ENCODE measurements at places on chromosomes 16 and 17.
A peak's percentile ranks its signal among the peaks of the same experiment; 100 is the strongest.

DNA sequence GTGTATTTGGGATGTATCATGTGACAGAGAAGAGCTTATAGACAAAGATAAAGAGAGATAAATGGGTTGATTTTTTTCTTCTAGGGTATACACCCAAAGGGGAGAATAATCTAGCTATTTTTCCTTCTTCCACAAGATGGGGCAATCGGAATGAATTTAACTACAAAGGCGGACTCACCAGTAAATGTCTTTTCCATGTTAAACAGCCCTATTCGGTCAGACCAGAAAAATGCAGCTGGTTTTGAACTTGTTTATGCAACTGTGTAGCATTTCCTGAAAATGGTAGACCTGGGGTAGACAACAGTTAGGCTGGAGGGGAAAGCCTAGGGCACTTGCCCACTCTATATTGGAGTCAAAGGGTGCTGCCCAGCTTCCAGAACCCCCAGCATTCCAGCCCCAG lies 477.1 kb downstream of the TOX3 start:
- no peak for DNase-seq

DNA sequence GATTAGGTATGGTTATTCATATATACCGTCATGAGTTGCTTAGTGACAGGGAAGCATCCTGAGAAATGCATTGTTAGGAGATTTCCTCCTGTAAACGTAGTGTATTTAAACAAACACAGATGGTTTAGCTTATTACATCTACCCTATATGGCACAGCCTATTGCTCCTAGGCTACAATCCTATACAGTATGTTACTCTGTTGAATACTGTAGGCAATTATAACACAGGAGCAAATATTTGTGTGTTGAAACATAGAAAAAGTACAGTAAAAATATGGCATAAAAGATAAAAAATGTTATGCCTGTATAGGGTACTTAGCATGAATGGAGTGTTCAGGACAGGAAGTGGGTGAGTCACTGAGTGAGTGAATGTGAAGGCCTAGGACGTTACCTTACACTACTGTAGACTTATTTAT lies 157.7 kb downstream of the CDH11 start:
- no peak for DNase-seq

GRCh38 chr16:66534376-66534799 lies 15.5 kb downstream of the TK2 start:
- DNase-seq, result no peak

DNA sequence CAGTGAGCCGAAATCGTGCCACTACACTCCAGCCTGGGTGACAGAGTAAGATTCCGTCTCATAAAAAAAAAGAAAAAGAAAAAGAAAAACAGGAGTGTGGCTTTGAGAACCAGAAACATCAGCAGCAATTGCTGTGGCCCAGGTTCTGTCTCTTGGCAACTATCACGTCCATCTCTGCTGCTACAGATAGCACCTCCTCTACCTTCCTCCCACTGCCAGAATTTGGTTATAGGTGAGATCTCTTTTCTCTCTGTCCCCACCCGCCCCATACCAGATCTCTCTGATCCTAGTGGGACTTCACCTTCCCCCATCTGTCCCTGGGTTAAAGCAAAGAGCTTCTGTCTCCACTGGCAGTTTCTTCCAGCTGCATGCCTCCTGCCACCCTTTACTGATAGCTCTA lies 3.1 kb downstream of the TLCD2 start:
- DNase-seq, result no peak

- no peak for DNase-seq
Measured at GRCh38 chr16:86575754-86576557, 2.4 kb upstream of the FOXL1 start.

DNA sequence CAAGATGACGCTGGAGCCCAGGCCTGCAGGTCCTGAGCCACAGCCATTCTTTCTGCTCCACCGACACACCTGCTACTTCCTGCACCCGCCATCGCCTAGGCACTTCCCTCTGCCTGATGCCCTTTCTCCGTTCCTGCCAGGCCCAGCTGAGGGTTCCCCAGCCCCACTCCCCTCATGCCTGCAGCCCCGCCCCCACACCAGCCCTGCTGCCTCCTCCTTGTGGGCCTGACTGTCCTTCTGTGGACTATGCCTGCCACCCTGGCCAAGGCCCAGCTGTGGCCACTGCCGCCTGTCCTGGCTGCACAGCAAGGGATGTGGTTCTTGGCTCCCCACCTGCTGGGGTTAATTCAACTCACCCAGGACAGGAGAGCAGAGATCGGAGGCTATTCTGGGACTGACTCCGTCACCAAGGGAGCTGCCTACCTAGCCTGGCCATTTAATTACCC lies 7.5 kb downstream of the NATD1 start:
- DNase-seq, result no peak

DNA sequence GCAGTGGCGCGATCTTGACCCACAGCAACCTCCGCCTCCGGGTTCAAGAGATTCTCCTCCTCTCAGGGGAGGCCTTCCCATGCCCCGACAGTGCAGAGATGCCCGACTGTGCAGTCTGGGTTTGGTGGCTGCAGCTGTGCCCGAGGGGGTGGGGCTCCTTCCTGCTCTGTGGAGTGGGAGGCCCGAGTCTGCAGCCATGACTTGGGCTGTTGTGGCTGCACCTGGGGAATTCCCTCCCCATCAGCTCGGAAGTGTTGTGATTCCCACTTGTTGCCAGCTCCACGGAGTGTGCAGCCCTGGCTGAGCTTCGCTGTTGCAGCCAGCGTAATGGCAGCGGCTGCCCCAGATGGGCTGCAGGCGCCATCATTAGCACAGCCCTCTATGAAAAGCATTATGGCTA lies 66.4 kb upstream of the SMIM36 start:
- DNase-seq, result no peak

GRCh38 chr17:68205808-68206720 lies 41.8 kb upstream of the AMZ2 start:
- DNase-seq, result no peak

- DNase-seq, result no peak
Measured at GRCh38 chr17:13283606-13284005, 265.8 kb upstream of the ELAC2 start.

- DNase-seq, result no peak
Measured at GRCh38 chr17:9274973-9275372, 253.7 kb downstream of the NTN1 start.

DNA sequence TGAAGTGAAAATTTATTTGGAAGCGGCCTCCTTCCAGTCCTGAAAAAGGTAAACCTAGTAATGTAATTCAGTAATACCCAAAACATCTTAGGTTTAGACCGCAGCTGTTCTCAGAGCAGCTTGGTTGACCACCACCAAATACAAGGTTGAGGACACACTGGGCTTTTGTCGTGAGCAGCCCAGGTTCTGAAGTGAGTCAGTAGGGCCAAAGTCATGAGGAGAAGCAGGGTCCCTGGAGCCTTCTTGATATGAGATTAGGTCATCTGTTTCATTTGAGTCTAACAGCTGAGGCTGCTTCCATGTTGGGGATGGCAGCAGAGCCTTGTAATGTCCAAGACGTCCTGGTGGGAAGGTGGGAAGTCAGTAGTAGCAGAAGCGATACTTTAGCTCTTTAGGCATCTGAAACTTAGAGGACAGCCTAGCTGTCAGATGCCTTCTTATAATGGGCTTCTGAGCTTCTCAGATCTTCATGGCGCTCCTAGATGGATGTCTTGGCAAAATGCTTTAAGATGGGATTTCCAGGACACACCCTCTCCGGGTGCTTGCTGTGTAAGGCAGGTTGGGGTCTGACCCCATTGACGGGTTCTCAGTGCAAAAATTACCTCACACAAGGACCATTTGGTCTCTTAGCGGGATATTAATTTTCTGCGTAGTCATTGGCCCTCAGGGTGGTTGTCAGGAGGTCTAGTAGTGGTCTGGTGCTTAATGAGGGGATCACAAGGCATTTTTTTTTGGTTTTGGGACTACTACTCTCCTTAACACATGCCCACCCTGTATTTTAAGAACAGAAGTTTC lies 2.4 kb downstream of the ALKBH5 start:
- no peak for DNase-seq

GRCh38 chr16:2209258-2210008 lies 1.2 kb downstream of the BRICD5 start:
- DNase-seq, result no peak

- no peak for DNase-seq
Measured at GRCh38 chr16:17109413-17109812, 361.3 kb downstream of the XYLT1 start.

- DNase-seq, result peak; percentile 58
Measured at GRCh38 chr16:3074860-3075522, 9.6 kb downstream of the IL32 start.

- DNase-seq, result no peak
Measured at GRCh38 chr17:79574108-79574507, 36.7 kb downstream of the RBFOX3 start.

GRCh38 chr16:76653390-76654026 lies 376.3 kb downstream of the CNTNAP4 start:
- DNase-seq, result no peak

GRCh38 chr17:35374766-35375344 lies 1.4 kb upstream of the SLFN11 start:
- no peak for DNase-seq

GRCh38 chr17:72579990-72580320 lies 459.1 kb downstream of the SOX9 start:
- DNase-seq, result no peak

DNA sequence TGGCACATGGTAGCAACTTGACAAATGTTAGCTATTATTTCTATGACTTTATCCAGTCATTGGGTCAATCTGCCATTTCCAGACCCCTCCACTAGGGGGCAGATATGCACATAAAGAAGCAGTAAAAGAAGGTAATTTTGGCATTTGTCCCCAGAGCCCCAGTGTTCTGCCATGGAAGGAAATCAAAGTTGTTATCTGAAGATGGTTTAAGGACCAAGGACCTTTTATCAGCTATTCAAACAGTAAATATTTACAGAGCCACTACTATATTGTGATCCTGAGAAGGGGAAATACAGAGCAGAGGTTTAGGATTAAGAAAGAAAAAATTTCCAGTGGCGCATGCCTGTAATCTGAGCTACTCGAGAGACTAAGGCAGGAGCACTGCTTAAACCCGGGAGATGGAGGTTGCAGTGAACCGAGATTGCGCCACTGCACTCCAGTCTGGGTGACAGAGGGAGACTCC lies 20.0 kb downstream of the TRAF4 start:
- peak; percentile 63 for DNase-seq

GRCh38 chr17:37787055-37787757 lies 42.3 kb upstream of the HNF1B start:
- DNase-seq, result no peak

DNA sequence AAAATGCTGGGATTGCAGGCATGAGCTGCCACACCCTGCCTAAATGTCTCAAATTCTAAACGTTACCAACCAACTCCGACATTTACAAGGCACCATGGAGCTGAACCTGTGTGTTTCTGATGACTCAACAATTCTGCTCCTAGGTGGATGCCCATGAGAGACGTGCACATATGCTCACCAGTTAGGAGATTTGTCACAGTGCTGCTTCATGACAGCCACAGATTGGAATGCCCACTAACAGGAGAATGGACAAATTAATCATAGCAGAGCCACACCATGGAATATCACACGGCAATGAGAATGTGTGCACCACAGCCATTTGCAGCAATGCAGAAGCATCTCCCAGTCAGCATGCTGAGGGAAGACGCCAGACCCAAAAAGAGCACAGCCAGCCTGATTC lies 8.0 kb upstream of the KCNG4 start:
- DNase-seq, result no peak

GRCh38 chr16:89599451-89599858 lies 14.0 kb upstream of the DPEP1 start:
- DNase-seq, result no peak

DNA sequence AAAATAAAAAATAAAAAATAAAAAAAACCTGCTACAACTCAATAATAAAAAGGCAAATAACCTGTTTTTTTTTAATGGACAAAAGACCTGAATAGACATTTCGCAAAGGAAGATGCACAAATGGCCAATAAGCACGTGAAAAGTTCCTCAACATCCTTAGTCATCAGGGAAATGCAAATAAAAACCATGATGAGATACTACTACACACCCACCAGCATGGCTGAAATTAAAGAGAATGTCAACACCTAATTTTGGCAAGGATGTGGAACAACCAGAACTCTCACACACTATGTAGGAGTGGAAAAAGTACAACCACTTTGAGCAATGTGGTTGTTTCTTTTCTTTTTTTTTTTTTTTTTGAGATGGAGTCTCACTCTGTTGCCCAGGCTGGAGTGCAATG lies 24.6 kb downstream of the COG7 start:
- DNase-seq, result no peak

GRCh38 chr17:43860927-43861622 lies 14.1 kb downstream of the CD300LG start:
- no peak for DNase-seq

GRCh38 chr16:57689762-57690558 lies 4.6 kb upstream of the DRC7 start:
- DNase-seq, result no peak

GRCh38 chr16:51762081-51762996 lies 611.3 kb upstream of the SALL1 start:
- DNase-seq, result peak; percentile 2

DNA sequence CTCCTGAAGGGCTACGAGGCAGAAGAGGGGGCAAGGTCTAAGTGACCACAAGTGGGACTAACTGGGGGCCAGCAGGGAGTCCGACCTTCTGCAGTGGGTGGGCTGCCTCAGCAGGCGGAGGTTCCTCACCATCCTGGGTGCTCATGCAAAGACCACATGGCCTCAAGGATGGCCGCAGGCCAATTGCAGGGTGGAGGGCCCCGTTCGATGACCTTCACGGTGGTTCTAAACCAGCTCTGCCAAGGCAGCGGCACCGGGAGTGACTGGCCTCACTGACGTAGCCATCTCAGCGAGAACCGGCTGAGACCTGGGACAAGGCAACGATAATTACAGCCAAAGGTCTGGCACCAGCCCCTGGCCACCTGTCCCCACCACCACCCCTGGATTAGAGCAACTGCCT lies 5.7 kb downstream of the SMIM5 start:
- no peak for DNase-seq

DNA sequence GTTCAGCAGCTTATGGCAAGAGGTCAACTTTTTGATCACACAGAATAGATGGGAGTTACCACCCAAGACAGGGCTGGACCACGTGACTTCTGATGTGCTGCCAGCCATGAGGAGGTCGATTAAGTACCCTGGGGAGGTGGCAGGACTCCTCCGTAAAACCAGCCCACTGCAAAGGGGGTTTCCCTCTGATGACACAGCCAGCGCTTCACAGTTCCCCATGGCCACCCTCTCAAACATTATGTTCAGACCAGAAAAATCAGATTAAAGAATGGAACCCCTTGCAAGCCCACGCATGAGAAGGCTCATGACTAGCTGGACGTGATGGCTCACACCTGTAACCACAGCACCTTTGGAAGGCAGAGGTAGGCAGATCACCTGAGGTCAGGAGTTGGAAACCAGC lies 222.9 kb downstream of the CPPED1 start:
- no peak for DNase-seq

- no peak for DNase-seq
Measured at GRCh38 chr17:72136692-72137091, 15.9 kb downstream of the SOX9 start.

GRCh38 chr17:77372444-77373298 lies 231.9 kb downstream of the SEC14L1 start:
- DNase-seq, result peak; percentile 25
